Activated CD4-positive, alpha-beta T cell treated with anti-CD3 and anti-CD28 coated beads, Interleukin-2, amount 50 U/mL, for 48 hours (primary cell): ENCODE measurements at places on chromosomes 16 and 17.
A peak's percentile ranks its signal among the peaks of the same experiment; 100 is the strongest.

- DNase-seq, result no peak
These were observed 122.0 kb downstream of the CLEC16A start for GRCh38 chr16:11066261-11066870.

GRCh38 chr16:85082173-85083050 lies 29.9 kb downstream of the CIBAR2 start:
- DNase-seq, result no peak

DNA sequence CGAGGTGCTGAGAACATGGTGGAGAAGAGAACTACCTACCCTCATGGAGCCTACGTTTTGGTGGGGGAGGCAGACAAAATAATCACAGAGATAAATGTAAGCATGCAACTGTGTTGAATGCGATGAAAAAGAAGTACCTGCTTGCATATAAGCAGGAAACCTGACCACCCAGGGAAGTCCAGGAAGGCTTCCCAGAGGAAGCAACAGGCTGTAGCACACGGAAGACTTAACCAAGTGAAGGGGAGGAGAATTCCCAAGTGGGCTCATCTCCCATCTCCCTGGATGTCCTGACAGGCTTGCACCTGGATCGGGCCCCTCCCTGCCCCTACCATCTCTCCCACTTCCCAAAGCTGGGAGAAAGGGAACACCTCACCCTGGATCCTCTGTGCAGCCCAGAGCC lies 2.0 kb downstream of the SCRN2 start:
- DNase-seq, result no peak

GRCh38 chr16:12021578-12022253 lies 45.2 kb downstream of the SNX29 start:
- DNase-seq, result no peak

- DNase-seq, result no peak
These were observed 623.2 kb upstream of the ZFHX3 start for GRCh38 chr16:73670836-73671820.

DNA sequence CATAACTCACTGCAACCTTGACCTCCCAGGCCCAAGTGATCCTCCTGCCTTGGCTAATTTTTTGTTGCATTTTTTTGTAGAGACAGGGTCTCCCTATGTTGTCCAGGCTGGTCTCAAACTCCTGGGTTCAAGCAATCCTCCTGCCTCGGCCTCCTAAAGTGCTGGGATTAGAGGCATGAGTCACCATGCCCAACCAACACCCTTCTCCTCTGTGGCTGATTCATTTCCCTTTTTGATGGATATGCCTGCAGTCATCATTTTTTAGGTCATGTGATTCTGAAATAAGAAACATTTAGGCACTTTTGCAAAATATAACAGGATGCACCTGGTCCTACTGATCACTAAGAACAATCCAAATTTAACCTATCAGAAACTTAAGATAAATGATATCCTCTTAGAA lies 44.0 kb upstream of the YPEL2 start:
- DNase-seq, result no peak

DNA sequence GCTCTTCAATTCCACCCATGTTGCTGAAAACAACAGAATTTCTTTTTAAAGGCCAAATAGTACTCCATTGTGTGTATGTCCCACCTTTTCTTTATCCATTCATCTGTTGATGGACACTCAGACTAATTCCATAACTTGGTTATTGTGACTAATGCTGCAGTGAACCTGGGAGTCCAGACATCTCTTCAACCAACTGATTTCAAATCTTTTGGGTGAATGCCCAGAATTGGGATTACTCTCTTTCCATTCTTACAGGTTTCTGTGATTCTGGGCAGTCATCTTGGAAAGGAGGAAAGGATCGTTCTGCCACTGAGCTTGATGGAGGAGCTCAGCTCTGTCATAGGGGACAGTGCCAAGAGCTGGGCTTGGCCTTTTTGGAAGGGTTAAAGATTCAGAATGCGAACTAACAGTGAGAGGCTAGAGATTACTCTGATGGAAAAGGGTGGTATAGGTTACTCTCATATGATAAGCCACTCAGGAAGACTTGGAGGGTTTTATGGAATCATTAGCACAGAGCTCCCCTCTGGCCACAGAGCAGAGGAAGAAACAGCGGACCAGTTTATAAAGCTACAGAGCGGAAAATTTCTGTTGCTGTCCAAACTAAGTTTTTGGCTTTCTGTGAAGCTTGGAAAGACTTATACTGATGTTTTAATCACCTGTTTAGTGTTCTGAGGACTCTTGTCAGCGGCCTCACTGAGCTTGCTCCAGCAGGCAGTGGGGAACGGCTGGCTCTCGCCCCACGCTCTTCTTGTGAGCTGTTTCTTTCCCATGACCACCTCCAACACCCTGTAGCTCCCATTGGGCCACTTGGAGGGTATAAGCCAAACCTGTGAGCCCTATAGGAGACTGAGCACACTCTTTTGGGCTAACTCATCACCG lies 48.3 kb downstream of the HIC1 start:
- DNase-seq, result no peak

GRCh38 chr16:86355951-86356350 lies 154.4 kb upstream of the FOXF1 start:
- DNase-seq, result no peak

- DNase-seq, result no peak
These were observed 154.0 kb upstream of the SDK2 start for GRCh38 chr17:73798111-73798748.

DNA sequence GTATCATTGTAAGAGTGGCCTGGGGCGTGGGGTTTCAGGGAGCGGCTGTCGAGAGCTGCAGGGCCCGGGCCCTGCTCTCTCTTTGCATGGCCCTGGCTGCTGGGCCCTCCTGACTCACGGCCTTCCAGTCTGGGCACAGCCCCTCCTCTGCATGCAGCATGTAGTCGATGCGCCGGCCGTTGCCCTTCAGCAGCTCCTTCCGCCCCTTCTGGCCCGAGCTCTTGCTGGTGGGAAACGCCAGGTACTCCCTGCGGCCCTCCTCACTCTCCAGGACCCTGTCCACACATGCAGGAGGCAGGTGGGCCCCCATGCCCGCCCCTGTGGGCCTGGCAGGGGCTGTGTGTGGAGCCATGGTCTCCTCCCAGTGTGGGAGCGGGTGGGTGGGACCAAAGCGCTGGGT lies 50.7 kb downstream of the PRMT7 start:
- DNase-seq, result no peak

DNA sequence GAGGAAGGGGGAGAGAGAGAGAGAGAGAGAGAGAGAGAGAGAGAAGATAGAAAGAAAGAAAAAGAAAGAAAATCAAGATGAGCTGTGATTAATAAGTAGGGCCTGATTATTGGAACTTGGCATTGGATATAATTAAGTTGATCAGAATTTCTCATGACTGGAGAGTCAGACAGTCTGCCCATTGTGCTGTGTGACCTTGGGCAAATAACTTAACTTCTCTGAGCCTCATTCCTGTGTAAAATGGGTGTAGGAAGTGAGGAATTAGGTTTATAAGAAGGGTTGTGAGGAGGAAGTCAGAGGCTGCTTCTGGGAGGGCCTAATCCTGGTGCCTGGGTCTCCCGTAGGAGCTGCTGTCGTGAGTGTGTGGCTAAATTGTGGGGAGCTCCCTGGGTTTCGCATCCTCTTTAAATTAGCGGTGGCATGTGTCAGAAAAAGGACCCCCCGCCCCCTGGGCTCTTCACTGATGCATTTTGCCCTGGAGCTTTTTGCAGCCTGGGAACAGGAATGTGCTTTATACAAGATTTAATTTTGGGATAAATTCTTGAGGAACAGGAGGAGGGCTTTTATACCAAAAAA lies 76.0 kb downstream of the CMIP start:
- DNase-seq, result no peak

DNA sequence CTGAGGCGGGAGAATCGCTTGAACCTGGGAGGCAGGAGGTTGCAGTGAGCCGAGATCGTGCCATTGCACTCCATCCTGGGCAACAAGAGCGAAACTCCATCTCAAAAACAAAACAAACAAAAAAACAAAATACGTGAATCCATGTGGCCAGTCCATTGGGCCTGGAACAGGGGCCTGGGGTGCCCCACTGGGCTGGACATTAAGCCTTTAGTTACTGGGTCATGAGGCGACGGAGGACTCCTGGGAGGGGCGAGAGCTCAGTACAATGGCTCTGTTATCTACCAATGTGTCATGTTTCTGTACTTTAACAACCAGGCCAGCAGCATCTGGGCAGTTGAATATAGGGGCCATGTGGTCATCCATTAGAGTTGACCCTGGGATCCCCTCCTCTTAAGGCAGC lies 18.9 kb upstream of the CLEC18A start:
- no peak for DNase-seq

- no peak for DNase-seq
These were observed 9.2 kb upstream of the TBX4 start for GRCh38 chr17:61442878-61443474.

DNA sequence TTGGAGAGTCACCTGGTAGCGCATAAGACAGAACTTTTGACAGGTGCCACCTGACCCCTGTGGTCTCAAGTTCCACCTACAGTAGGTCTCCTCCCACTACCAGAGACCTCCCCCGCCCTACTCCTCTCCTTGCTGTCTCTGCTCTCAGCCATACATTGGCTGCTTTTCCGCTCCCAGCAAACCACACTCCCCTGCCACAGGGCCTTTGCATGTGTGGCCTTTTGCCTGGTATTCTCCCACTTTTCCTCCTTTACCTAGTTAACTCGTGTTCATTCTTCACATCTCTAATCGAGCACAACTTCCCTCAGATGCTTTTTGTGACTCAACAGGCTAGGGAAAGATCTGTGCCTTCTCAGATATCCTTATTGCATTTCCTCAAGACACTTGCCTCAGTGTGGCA lies 218.3 kb upstream of the EEF2KMT start:
- no peak for DNase-seq

- no peak for DNase-seq
These were observed 80.2 kb downstream of the ZDHHC7 start for GRCh38 chr16:84931107-84931494.

- DNase-seq, result peak; percentile 74
These were observed at the start of gene HOXB4 for GRCh38 chr17:48577946-48578615. Gene HOXB4, minus strand, starts transcription at chr17:48578350. Its CDS starts 31 bp downstream, at chr17:48578319.

- DNase-seq, result no peak
These were observed 211.2 kb downstream of the RBFOX3 start for GRCh38 chr17:79399610-79400144.

DNA sequence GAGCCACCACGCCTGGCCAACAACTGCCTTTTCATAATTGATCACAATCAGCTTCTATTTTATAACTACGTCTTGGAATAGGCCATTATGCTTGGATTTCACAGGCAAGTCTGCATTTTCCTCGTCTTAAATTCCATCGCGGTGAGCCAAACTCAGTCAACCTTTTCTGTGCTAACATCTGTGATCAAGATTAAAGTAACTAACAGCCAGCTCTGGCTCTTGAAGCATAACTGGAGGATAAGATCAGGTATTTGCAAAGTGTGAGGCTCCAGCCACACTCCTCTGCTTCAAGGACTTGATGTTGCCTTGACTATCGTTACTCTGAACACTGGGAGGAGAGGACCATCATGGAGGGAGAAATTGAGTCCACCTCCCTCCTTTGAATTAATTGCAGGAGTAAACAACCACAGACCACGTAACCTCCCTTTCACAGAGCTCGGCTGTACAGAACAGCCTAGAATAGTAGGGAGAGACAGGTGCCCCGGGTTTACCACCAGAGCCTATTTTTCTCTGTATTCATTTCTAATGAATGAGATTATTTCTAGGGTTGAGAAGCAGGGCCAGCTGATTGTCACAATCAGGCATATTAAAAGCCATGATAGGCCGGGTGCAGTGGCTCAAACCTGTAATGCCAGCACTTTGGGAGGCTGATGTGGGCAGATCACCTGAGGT lies 143.0 kb downstream of the XYLT1 start:
- DNase-seq, result no peak

- DNase-seq, result no peak
These were observed 97.9 kb downstream of the NDE1 start for GRCh38 chr16:15747937-15748336.

DNA sequence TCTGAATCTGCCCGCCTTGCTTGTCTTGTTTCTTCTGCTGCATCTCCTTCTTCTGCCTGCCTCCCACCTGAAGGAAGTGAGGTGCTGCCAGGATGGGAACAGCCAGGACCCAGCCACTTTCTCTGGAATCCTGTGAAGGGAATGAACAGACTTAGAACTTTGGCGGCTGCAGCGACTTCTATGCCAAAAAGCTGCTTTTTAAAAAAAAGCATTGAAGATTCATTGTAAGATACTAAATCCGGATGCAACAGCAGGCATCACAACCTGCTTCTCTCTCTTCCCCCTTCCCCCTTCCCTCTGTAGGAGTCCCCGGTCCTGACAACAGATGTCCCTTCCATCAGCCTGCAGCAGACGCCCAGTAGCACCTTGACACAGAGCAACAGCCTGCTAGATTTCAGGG lies 176.3 kb downstream of the HS3ST4 start:
- DNase-seq, result no peak

- no peak for DNase-seq
These were observed 374.5 kb upstream of the MON1B start for GRCh38 chr16:76816475-76816874.

DNA sequence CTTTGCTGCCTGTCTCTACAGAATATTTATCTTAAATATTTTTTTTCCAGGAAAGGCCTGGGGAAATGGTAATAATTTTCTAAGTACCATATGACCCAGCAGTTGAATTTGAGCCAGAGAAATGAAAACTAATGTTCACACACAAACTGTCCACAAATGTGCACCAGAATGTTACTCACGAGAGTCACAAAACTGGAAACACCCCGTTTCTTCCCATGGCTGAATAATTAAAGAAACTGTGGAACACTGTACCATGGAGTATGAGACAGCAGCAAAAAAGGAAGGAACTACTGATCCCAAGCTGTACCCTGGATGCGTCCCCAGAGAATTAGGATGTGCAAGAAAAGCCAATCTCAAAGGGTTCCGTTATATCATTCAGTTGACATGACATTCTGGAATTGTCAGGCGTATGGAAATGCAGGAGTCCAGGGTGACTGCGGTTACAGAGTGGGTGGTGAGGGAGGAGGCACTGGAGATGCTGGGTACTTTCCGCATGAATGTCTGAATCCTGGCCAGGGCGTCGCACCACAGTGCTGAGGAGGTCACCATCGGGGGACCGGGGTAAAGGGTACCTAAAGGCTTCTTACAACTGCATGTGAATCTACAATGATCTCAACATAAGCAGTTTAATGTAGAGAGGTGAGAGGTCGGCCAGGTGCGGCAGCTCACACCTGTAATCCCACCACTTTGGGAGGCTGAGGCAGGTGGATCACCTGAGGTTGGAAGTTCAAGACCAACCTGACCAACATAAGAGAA lies 34.5 kb downstream of the USP22 start:
- DNase-seq, result no peak

GRCh38 chr16:11253009-11253994 lies 2.7 kb downstream of the SOCS1 start:
- peak; percentile 65 for DNase-seq
